Activated CD8-positive, alpha-beta memory T cell treated with anti-CD3 and anti-CD28 coated beads for 24 hours (primary cell): ENCODE measurements at places on chromosomes 3 and 15.

DNA sequence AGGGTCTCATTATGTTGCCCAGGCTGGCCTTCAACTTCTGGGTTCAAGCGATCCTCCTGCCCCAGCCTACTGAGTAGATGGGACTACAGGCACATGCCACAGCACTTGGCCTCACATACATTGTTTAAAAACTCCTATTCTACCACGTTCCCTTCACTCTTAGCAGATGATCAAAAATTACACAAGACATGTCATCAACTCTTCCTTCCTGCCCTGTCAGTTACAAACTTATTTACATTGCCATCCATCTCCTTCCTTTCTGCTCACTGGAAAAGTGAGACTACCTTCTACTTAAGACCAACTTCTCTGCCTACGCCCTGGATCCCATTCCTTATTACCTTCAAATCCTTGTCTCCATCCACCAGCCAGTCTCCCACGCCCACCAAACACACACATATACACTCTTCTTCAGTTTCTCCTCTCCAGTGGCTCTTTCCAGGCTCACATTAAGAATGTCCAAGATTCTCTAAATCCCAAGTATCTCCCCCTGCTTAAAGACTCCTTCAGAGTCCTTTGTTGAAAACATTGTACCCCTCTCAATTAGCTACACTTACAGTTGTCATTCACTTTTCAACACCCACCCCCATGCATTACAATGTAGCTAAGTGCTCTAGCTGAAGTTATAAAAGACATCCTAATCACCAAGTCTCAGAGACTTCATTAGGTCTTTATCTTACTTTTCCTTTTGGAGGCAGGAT is 4.3 kb downstream of the PEAK1 start:
- no peak for DNase-seq

GRCh38 chr3:98770261-98771039 is 7.3 kb downstream of the ST3GAL6 start:
- DNase-seq = no peak

DNA sequence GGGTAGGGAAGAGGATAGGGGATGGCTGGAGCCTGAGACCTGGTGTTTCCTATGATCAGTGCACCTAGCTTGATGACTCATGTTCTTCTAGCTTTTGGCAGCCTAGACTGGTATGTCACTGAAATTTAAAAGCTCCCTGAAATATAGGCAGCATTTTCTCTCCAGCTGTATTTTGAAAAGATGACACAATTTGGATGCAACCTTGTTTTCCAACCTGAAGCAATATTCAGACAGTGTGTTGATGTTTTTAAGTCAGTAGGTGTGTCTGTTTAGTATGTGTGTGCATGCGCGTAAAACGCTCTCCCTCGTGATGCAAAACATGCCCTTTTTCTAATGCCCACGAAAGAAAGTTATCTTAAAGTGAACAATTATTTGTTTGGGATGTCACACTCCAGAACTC is 58.5 kb downstream of the RPL22L1 start:
- no peak for DNase-seq

DNA sequence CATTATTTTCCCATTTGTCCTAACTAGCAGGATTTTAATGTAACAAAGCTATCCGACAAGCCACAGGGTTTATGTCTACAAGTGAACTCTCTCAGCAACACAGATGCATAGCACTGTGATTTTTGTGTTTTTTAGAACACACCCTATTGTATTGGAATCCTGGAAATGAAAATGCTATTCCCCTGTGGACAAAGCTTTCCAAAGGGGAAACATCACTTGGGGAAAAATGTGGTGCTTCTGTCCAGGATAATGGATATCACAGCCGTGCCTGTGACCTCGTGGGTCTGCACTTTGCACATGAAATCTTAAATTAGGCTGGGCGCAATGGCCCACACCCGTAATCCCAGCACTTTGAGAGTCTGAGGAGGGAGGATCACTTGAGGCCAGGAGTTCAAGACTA is 60.6 kb downstream of the EFCAB12 start:
- no peak for DNase-seq

- no peak for DNase-seq
Measured at GRCh38 chr3:146715170-146715569, 110.0 kb upstream of the PLSCR5 start.

GRCh38 chr3:2851835-2852234 is 258.3 kb downstream of the IL5RA start:
- no peak for DNase-seq

DNA sequence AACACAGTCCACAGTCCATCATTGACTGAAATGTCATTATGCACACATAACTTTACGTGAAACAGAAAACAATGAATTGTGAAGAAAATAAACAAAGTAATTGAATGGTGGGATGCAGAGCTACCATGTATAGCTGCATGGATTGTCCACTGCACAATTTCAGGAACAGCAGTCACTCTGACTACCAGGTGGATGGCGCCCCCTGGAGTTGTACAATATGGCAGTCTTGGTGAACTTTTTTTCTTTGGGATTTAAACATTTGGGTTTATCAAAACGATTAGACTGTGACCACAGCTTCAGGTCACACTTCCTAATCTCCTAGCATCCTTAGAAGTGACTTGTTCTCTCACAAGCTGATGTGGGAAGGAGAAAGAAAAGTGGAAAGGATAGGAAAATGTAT is 48.9 kb upstream of the TCF12 start:
- peak; percentile 58 for DNase-seq

DNA sequence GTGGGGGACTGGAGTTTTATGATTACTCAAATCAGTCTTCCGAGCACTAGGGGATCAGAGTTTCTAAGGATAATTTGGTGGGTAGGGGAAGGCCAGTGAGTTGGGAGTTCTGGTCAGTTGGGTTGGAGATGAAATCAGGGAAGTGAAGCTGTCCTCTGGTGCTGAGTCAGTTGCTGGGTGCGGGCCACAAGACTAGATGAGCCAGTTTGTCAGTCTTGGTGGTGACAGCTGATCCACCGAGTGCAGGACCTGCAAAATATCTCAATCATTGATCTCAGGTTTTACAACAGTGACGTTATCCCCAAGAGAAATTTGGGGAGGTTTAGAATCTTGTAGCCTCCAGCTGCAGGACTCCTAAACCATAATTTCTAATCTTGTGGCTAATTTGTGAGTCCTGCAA is 249.4 kb downstream of the FAM43A start:
- DNase-seq = peak; percentile 21

DNA sequence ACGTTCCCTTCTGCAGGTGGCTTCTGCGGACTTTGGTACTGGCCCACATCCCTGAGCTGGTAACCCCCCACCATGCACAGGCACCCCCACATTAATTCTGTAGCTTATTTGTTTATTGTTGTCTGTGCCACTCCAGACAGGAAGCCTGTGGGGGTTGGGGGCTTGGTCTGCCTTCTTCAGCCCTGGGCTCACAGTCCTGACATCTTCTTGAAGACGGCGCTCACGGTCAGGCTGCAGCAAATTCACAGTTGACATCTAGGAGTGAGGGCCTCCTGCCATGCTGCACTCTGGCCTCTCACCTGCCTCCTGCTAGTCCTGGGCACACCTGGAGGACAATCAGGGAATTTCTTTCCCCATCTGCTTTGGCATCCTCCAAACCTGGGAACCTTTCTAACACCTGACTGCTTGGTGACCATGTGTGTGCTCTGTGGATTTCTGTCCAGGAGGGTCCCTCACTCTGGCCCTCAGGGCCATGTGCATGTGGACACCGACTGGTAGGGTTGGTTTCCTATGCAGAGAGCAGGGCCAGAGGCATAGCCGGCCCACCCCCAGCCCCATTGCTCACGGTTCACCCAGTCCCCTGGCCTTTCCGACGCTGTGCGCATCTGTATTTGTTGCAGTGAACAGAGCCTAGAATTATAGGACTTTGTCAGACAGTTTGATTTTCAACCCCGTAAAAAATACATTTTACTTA is 68.8 kb downstream of the APBA2 start:
- peak; percentile 55 for DNase-seq

- no peak for DNase-seq
Measured at GRCh38 chr15:58381697-58382096, 50.1 kb upstream of the LIPC start.

GRCh38 chr15:38796589-38796988 is 232.0 kb upstream of the RASGRP1 start:
- DNase-seq = no peak

DNA sequence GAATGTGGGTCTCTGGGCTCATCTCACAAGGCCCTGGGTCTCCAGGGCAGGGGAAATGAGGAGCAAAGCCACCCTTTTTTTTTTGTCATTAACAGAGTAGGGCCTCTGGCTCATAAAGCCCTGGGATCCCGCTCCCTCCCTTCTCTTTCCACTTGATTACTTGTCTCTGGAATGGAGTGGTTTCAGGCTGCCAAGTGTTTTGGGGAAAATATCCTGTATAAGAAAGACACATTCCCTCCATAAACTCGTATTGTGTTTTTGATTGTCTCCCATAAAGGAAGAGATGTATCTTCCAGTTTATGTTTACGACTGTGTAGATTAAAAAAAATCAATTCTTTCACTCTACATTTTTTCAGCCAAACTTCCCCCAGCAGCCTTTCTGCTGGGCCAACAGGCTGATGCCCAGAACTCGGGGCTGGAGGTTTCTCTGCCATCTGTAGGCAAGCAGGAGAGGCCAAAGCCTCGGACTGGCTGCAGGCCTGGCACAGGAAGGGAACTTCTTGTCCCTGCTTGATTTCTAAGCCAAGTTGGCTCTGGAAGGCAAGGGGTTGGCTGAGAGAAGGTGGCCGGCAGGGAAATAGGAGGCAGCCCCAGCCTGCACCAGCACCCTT is 49.4 kb upstream of the INSYN1 start:
- DNase-seq = no peak

DNA sequence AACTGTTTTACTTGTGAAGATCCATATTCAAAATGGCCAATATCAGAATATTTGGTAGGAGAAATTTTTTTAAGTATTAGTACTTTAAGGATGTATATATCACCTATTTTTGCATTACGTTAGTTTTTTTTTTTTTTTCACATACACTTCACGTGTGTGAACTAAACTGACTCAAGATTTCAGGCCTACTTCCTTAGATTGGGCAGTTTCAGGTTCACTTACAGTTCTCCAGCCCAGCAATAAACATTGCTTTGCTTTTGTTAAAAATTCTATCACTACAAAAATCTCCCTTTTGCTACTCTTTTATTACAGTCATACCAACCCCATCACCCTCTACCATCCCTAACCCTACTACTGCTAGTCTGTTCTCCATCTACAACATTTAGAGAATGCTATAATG is 183.6 kb downstream of the KCNH8 start:
- DNase-seq = no peak

DNA sequence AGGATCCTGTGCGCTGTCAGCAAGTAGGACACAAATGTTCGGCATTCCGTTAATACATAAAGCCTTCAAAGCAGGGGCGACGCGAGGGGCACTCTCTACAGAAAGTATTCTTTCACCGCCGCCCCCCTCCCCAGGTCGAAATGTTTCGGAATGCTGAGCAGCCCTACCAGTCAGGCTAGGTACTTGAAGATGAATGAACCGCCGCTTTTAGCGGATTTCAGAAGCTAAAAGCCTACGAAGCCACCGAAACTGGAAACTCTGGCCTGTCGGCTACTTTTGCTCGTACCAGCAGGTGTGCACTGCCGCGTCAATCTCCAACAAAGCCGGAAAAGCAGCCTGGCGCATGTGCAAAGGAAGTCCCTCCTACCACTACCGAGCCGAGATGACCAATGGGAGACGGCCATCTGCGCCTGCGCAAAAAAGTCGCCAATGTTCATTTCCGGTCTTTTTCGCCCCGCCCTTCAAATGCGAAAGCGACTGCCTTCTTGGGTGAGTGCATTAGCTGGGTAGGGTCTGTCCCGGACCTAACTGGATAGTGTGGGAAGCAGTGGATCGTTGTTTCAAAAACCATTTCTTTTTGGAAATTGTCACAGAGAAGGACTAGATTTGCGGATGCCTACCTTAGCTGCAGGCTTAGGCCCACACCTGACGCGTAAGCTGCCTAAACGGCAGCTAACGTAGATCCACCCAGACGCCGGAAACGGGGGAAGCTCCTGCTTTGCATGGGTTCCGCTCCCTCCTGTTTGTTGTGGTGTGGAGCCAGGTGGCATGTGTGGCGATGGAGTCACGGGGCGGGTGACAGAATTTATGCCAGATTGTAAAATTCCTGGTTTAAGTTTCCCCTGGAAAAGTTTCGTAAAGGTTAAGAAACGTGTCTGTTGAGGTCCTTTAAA is at the start of gene WDR5B:
Gene WDR5B (minus strand): TSS at position 301 of the 893 bp plus-strand sequence. CDS start 534 bp downstream, outside the sequence.
- DNase-seq = peak; percentile 100

GRCh38 chr3:126552688-126553283 is 5.9 kb downstream of the C3orf22 start:
- DNase-seq = peak; percentile 44
